ENCODE measurements at places on chromosomes 1 and 21.

DNA sequence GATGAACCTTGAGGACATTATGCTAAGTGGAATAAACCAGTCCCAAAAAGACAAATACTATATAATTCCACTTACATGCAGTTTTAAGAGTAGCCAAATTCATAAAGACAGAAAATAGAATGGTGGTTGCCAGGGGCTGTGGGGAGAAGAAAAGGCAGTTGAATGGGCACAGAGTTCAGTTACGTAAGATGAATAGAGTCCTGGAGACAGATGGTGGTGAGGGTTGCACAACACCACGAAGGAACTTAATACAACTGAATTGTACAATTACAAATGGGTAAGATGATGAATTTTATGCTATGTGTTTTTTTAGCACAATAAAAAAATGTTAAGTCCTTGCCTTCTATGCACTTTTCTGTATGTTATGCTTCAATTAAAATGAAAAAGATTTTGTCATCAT is 66.6 kb downstream of the CD34 start:
- no peak for DNase-seq

GRCh38 chr1:209416716-209417115 is 166.8 kb upstream of the CAMK1G start:
- no peak for DNase-seq

GRCh38 chr1:28441674-28442073 is 64.2 kb upstream of the RCC1 start:
- DNase-seq: peak; percentile 46

DNA sequence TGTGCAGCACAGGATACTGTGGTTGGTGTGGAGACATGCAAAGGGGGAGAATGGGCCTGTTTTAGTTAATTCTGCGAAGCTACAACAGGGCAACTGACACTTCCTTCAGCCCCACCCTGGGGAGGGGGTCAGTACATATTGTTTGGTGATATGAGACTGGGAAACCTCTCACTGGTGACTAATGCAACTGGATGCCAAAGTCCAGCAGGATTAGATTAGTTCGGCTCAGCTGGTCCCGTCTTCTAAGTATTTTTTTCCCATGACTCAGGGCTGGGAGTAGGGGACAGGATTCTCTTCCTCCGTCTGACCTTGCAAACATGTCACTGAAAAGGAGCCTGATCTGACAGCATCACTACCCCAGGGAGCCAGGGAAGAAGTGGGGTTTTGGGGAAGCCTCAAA is 43.0 kb downstream of the PLXNA2 start:
- no peak for DNase-seq

DNA sequence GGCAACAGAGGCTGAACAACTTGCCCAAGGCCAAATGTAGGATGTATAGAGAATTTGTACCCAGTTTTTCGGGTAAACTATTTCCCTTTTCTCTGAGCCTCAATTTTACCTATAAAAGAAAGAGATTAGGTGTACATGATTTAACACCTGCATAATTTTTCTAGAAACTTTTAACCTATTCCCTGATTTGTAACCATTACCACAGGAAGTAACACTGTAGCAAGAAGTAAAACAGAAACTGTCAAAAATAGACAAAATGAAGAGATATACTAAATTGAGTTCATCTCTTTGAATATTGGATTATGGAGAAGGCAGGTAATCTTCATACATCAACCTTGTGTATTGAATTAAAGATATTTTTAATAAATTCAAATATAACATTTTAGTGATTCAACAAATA is 136.2 kb downstream of the ZC3H11B start:
- no peak for DNase-seq

DNA sequence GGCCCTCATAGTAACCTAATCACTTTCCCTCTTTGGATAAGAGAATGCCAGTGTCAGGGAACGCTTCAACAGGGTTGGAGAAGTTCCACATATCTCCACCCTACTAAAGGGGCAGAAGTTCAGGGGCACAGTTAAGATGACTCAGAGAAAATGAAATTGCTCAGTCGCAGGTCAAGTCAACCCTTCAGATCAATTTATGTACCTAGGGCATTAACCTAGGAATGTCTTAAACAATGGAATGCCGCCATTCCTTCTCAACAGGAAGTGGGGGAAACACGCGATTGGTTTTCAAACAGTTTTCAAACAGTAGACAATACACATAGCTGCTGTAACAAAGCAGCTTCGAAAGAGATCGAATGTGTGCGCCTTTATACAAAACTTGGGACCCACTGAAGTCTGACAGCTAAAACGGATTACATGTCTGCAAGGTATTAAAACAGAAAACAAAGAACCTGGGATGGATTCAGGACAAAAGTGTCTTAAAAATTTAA is 897 bp downstream of the SLC25A24 start:
- DNase-seq: no peak

GRCh38 chr1:202034683-202035462 is 24.5 kb downstream of the ELF3 start:
- no peak for DNase-seq

DNA sequence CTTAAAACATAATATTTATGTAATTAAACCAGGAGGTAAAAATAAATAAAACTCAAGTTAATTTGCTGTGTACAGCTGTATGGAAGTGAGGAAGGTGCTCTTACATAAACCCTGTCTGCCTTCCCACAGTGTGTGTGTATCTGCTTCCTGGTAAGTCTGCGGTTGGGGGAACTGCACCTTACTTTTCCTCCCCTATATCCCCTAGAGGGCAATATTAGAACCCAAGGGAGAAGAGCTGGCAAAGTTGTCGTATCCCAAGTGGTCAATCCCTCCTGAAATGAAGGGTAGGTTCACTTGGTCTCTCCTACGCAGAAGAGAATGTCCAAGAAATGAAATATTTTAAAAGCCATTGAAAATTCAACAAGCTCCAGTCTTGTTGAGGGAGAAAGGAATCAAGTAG is 17.8 kb upstream of the JAK1 start:
- no peak for DNase-seq

DNA sequence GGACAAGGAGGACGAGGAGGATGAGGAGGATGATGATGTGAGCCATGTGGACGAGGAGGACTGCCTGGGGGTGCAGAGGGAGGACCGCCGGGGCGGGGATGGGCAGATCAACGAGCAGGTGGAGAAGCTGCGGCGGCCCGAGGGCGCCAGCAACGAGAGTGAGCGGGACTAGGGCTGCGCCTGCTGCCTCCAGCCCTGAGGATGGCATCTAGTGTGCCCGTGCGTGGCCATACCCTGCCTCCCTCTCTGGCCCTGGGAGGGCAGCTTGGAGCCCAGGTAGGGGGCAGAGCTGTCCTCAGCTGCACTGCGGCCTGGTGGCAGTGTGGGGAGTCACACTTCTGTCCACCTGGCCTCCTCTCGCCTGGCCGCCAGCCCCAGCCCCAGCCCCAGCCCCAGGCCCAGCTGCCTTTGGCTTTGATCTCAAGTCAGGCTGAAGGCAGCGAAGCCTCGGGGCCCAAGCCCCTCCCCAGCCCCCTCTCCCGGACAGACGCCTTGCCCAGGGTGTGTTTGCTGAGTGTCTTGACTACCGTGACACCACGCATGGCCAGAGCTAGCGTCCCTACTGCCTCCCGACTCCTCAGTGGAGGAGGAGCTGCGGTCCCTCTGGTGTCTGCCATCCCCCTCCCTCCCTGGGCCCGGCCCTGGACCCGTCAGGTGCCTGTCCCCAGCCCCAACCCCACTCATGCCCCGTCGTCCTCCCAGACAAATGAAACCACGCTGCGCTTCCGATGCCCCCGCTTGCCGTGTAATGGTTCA is 155.2 kb downstream of the PEX14 start:
- no peak for DNase-seq

DNA sequence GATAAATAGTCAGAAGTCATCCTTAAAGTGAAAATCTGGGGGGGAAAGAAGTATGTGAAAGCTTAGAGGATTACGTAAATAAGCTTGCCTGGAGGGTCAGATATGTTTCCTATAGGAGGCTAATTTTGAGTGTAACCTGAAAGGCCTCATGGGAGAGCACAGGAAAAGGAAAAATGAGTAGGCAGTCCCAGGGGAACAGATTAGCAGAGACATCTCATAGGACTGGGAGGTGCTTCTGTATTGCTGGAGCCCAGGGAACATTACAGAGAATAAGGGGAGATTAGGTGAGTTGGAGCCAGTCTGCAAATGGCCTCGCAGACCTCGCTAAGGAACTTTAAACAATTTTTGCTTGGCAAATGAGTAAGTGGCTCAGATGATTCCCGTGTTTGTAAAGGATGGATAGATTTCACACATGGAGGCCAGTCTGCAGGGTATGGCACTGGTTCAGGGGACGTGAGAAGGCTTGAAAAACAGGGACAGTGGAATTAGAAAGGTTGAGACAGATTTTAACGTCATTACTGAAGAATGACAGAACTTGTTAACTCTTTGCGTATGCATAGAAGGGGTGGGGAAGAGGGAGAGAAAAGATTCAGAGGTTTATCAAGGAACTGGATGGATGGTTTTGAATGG is 149.1 kb downstream of the GREM2 start:
- no peak for DNase-seq

- no peak for DNase-seq
Observed at GRCh38 chr1:219549215-219549614, 63.7 kb downstream of the ZC3H11B start.

DNA sequence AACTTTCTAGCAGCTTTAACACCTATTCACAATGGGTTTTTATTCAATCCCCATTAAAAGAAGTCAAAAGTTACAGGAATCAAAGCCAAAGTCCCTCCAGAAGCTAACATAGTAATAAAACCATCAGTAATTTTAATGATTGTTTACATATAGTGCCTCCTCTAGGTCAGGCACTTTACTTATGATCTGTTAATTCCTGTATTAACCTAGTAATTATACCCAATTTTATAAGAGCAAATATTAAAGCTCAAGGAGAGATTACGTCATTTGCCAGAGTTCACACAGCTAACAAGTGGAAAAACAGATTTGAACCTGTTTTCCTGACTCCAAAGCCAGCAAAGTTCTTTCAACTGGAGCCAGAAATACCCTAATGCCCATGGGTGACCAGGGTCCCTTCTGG is 112.9 kb upstream of the F3 start:
- no peak for DNase-seq

DNA sequence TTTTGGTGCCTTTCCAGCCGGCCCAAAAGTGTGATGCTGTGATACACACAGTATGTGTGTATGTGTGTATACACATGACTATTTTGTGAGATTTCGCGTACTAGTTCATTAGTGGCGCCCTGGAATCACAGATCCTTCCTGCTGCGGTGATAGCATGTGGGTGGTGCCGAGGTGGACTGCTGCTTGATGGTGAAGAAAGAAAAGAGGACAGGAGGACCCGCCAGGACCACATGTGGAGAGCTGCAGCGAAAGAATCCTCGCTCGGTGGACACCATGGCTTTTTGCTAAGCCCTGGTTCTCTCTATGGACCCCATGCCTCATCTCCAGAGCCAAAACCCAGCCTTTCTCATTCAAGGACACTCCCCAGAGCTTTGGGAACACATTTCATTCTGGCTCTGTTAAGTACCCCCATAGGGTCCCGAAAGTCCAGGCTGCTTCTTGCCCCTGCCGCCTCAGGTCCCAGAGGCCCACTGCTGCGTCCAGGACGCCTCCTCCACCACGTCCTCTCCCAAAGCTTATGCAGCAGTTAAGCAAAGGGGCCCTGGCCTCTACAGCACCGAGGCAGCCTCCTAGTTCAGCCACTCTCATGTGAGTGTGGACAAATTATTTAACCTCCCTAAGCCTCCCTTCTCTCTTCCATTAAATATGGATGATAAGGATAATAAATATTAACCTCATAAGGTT is 32.8 kb upstream of the COX20 start:
- no peak for DNase-seq

- no peak for DNase-seq
Observed at GRCh38 chr1:177200290-177200689, 29.5 kb downstream of the BRINP2 start.
